ENCODE measurements at places on chromosomes 4 and X. TPM values are rescaled to one million over a fixed set of nuclear protein-coding genes. Genes with fewer than 3 reads are reported as not detected.

OFD1 gene
- 36.0 TPM for total RNA-seq

AMTN gene
- total RNA-seq, result not detected

MAGEC2 gene
- total RNA-seq, result not detected

POF1B gene
- total RNA-seq, result not detected

DNA sequence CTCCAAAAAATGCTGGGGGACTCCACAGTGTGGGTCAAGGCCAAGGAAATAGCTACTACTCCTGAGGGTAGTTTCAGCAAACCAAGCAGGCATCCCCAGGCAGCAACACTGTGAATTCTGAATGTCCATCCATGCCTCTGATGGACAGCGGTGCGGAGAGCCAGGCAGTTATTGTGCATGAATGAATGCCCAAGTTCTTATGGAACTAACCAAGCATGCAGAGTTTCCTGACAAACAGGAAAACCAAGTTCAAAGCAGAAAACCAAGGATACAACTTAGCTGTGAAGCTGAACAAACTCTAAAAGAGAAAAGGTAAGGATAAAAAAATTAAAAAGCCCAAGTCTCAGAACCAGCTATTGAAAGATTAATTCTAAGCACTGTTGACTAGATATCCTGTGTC lies 642.6 kb upstream of the HS3ST1 start:
- DNase-seq, result no peak

HSFX1 gene
- total RNA-seq, result 0.59 TPM

GAGE12E gene
- not detected for total RNA-seq

- DNase-seq, result no peak
Observed at GRCh38 chrX:14084466-14084865, 54.8 kb upstream of the GEMIN8 start.

GRCh38 chr4:122456231-122457116 lies at the start of gene IL2:
Gene IL2 (minus strand): TSS chr4:122456725. CDS start chr4:122456440, 285 bp downstream.
- DNase-seq, result no peak

DNA sequence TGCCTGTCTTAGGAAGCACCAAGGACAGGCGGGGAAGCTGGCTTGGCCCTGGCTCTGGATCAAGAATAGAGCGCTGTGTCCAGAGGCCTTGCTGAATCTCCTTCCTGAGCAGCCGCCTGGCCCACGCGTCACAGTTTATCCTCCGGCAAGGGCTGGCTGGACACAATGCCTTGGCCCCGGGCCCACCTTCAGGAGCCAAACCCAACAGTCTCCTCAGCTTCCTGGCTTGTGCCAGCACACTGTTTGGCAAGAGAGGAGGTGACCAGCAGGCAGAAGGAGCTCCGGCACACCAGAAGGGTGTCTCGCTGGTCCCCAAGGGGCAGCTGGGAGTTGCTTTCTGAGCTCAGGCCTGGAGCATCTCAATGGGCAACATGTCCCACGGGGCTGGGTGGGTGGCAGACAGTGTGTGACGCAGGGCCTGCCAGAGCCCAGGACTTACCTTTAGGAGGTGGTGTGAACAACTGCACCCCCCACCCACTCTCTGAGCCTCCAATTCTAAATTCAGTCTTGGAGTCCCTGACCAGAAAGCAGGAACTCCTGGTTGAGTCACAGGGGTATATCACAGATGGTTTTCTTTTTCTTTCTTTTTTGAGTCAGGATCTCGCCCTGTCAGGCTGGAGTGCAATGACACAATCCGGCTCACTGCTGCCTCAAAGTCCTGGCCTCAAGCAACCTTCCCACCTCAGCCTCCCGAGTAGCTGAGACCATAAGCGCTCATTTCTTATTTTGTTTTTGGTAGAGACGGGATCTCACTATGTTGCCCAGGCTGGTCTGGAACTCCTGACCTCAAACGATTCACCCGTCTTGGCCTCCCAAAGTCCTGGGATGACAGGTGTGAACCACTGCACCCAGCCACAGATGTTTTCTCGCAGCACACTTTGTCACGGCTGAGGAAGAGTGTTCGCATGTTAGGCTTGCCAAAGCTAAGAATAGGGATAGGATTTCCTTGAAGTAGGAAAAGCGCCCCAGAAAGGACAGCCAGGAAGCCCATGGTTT lies 361.2 kb downstream of the BCOR start:
- no peak for DNase-seq

MAGEB1 gene
- total RNA-seq, result not detected

OPRPN gene
- not detected for total RNA-seq

GRCh38 chr4:3746701-3747580 lies 19.2 kb upstream of the ADRA2C start:
- no peak for DNase-seq

DNA sequence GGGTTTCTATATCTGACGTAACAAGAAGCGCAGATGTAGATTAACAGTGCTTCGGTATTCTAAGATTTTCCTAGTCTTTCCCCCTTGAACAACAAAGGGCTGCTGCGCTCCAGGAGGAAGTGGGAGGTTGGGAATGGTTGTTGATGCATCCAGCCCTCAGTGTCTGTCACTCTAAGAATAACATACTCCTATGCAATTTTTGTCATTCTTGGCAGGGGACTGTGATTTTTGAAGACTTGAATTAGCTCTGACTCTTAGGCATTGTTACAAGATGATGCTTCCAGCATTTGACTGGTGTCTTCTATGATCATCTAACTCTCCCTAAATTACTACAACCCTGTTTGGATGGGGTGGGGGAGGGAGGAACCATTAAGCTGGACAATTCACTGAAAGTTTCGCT lies 394.2 kb downstream of the ARHGAP24 start:
- no peak for DNase-seq

Measured in neural progenitor cell (in vitro differentiated cells).